ENCODE measurements at places on chromosomes 2 and 18.

GRCh38 chr2:164752956-164753355 lies 88.7 kb downstream of the COBLL1 start:
- no peak for DNase-seq

DNA sequence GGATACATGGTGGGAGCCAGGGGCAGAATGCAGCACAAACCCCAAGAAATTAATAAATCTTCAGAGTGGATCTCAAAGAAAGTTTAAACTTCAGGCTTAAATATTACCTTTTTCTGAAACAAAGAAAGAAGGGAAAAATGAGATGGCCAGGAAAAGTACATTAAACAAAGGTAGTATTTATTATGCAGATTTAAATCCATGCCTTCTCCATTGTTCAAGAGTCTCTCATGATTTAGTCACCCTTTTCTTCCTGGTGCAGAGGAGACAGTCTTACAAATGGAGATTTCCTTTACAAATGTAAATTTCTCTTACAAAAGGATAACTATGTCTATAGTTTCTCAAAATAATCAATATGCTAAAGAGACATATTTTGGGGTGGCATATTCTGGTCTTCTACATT lies 33.4 kb upstream of the PPM1B start:
- DNase-seq = no peak

GRCh38 chr2:29373870-29374269 lies 258.7 kb downstream of the CLIP4 start:
- no peak for DNase-seq

GRCh38 chr2:64732146-64732545 lies 78.4 kb upstream of the SERTAD2 start:
- no peak for DNase-seq

- DNase-seq = no peak
These were observed 1.4 kb downstream of the OTOS start for GRCh38 chr2:240139011-240139441.

GRCh38 chr2:174835797-174836255 lies 71.6 kb upstream of the CHRNA1 start:
- peak; percentile 16 for DNase-seq

DNA sequence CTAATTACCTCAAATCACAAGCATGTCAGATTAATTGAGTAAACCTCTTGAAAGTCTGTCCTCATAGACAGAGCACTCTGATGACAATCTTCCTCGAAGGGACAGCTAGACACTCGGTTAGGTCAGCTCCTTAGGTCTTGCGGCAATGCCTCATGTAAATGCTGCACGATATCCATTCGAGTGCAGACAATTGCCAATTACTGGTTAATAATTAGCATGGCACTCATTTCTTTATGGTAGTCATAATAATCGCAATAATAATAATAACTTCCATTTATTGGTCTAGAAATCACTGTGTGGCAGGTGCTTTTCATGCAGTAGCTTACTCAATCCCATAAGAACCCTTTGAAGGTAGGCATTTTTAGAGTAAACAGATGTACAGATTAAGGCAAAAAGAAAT lies 44.7 kb upstream of the DSC1 start:
- no peak for DNase-seq

DNA sequence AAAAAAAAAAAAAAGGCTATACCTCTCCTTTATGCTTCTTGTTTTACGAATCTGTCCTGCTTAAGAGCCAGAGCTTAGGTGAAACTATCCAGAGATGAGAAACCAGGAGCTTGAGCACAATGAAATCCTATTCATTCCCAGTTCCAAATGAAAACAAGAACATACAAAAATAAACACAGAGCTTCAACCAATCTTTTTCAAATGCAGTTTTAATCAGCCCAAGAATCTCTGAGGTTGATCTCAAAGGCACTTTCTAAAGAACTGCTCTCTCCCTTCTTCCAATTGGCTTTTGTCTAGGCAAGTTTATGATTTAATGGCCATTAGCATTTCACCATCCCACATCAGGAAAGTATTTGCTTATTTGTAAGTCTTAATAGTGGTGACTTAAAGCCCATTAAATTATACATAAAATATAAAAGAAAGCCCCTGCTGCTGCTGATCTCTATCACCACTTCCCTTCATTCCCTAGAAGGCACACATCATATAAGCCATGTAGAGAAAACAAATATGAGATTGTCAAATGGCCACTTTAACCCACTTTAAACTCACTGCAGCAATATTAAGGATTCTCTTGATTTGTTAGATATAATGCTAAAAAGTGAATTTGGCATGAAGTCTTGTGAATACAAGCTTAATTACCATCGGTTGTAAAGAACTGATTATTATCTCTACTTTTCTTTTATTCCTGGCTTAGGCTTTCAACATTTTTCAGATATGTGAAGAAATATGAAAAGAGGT lies 29.3 kb upstream of the SCN9A start:
- DNase-seq = no peak

GRCh38 chr2:185417111-185417510 lies 321.5 kb upstream of the FSIP2 start:
- DNase-seq = no peak

- DNase-seq = peak; percentile 8
These were observed 220.8 kb downstream of the GULP1 start for GRCh38 chr2:188512456-188512855.

DNA sequence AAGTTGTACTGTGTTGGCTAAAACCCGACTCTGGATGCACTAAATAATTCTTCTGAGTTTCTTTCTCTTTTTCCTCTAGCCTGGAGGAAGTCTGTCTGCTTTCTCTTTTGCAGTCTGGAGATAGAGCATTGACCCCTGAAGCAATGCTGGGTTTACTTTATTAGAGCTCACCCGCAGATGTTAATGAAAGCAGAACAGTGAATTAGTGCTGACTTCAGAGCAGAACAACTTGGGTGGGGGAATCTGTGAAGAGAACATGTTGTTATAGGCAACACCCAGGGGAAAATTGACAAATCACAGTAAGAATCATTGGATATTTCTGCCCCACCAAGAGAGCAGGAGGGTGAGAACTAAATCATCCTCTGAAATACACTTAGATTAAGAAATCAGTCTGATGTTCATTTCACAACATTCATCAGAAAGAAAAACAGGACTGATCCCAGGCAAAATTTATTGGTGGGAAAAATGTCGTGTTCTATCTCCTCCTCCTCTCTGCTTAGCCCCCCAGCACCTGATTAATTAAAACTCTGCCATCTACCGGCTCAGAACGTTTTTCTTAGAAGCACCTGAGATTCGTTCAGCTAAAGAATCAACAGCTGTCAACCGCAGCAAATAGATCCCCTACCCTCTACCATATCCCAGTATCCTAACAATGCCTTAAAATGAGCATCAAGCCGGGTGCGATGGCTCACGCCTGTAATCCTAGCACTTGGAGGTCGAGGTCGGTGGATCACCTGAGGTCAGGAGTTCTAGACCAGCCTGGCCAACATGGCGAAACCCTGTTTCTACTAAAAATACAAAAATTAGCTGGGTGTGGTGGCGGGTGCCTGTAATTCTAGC lies 165.1 kb downstream of the FMNL2 start:
- DNase-seq = peak; percentile 29

DNA sequence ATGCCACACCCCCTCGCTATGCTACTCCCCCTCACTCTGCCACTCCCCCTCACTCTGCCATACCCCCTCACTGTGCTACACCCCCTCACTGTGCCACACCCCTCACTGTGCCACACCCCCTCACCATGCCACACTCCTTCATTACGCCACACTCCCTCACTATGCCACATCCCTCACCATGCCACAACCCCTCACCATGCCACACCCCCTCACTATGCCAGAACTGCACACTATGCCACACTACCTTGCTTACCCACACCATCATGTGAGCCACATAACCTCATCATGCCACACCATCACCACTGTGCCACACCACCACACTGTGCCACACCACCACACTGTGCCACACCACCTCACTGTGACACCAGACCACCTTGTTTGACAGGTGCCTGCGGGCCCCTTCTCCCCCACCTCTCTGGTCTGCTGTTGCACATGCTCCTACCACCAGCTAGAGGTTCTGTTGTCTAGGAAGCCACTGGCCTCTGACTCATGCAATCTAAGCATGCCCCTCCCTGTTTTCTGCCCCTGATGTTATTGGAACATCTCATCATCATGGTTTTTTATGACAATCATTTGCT lies 22.0 kb downstream of the MARCHF4 start:
- no peak for DNase-seq
